ENCODE measurements at places on chromosomes 4 and X.

DNA sequence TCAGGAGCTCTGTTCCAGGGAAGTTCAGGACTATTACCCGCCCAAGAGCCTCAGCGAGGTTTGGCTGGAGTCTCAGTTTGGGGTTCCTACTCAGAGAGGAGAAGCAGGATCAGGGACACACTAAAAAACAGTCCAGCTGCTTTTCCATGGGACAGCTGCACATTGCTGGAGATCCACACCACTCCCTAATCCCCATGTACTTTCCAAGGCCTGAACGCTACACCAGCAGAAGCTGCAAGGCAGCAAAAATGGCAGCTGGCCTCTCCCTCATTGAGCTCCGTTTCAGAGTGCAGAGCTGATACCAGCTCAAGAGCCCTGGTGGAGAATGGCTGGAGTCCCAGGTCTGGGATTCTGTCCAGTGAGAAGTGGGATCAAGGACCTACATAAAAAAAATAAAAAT, 551.2 kb upstream of the PABPC5 start:
- no peaks in the 10 kb centered on the region for H3K4me1 ChIP-seq
- no peaks in the 10 kb centered on the region for H3K36me3 ChIP-seq
- no peaks in the 10 kb centered on the region for H3K27me3 ChIP-seq
- H3K4me3 ChIP-seq, result no peak overlapping the region
- H3K27ac ChIP-seq, result no peak overlapping the region

- no peak overlapping the region for H3K27ac ChIP-seq
- DNase-seq, result no peak
- no peak overlapping the region for H3K4me3 ChIP-seq
- H3K4me1 ChIP-seq, result no peaks in the 10 kb centered on the region
- H3K36me3 ChIP-seq, result no peaks in the 10 kb centered on the region
Measured at GRCh38 chr4:115165503-115165902, 52.1 kb upstream of the NDST4 start.

- no peak for DNase-seq
- H3K36me3 ChIP-seq, result no peaks in the 10 kb centered on the region
- no peak overlapping the region for H3K4me3 ChIP-seq
- H3K4me1 ChIP-seq, result no peaks in the 10 kb centered on the region
Measured at GRCh38 chrX:20672476-20672875, 405.8 kb upstream of the RPS6KA3 start.

DNA sequence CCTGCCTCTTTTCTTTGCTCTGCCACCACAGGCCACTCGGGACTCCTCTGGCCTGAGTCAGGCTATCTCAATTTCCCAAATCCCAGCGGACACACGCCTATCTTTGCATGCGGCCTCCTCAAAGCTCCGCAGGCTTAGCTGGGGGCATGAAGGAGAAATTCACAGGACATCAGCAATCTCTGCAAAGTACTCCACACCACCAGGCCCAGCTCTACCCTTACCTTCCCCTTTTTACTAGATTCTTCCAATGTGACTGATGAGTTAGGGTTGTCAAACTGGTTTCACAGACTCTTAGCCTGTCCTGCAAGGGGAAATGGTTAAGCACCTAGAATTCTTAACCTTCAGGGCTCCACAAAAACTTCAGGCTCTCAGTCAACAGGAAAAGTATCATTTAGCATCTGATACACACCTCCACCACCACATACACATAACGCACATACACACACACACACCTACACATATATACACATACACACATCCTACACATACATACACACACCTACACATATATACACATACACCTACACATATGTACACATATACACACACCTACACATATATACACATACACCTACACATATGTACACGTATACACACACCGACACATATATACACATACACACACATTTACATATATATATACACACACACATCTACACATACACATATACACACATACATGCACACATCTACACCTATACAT, 349.1 kb downstream of the ANK2 start:
- no peak for DNase-seq
- no peak overlapping the region for H3K4me3 ChIP-seq
- no peaks in the 10 kb centered on the region for H3K36me3 ChIP-seq

- no peak overlapping the region for H3K27ac ChIP-seq
- H3K36me3 ChIP-seq, result no peaks in the 10 kb centered on the region
- no peaks in the 10 kb centered on the region for H3K27me3 ChIP-seq
Measured at GRCh38 chrX:32448320-32448719, 763.0 kb downstream of the DMD start.

DNA sequence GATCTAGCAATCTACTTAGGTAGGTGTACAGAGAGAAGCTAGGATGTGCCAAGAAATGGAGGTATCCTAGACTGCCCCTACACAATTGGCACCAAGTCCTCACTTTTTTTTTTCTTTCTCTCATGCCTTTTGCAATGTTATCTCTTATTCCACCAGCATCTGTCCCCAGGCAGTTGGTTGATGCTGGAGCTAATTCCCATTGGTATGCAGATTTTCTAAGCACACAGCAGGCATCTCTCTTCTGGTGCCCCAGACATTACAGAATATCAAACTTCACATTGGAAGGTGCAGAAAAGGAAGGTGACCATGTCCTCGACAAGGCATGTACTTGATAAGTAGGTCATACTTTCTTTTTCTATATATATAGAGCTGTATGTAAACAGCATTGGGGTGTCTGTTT, 21.6 kb downstream of the LUZP4 start:
- no peak overlapping the region for H3K4me3 ChIP-seq
- H3K36me3 ChIP-seq, result no peaks in the 10 kb centered on the region
- DNase-seq, result no peak
- H3K27ac ChIP-seq, result no peak overlapping the region

- no peak for DNase-seq
- no peak overlapping the region for H3K4me3 ChIP-seq
- no peaks in the 10 kb centered on the region for H3K27me3 ChIP-seq
- H3K27ac ChIP-seq, result no peak overlapping the region
- peaks cover 5% of the 10 kb centered on the region for H3K36me3 ChIP-seq
- no peaks in the 10 kb centered on the region for H3K4me1 ChIP-seq
Measured at GRCh38 chr4:146260521-146260920, 46.2 kb downstream of the REELD1 start.

GRCh38 chrX:19560611-19561010, 45.3 kb upstream of the MAP3K15 start:
- H3K27ac ChIP-seq, result no peak overlapping the region
- H3K27me3 ChIP-seq, result no peaks in the 10 kb centered on the region
- H3K4me1 ChIP-seq, result peaks cover 15% of the 10 kb centered on the region

DNA sequence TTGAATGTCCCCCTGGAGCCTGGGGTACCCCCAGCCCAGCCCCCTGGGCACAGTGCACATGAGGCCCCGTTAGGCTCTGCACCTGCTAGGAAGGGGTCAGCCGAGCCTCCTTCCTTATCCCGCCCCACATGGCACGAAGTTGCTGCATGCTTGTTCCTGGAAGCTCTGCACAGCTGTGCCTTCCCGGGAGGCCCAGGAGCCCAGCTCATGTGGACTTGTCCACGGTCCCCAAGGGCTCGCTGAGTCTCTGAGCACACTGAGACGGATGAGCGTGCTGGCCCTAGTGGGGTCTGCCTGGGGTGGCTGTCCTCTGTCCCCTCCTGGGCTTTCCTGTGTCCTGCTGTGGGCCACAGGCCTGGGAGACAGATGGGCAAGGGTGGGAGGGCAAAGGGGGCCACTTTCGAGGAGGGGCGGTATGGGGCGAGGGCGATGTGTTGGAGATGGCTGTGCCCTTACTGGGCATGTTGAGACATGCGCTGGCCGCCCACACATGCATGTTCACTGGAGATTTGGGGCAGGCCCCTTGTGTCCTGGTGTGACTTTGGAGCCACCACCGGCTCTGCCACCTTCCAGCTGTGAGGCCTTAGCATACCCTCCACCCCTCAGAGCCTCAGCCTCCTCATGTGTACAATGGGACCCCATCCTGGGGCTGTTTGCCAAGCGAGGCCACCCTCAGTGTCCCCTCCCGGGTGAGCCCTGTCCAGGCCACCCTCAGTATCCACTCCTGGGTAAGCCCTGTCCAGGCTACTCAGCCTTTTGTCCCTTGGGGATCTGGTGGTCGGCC, 237.6 kb downstream of the AFAP1 start:
- peaks cover 46% of the 10 kb centered on the region for H3K27me3 ChIP-seq
- no peak overlapping the region for H3K27ac ChIP-seq
- no peak for DNase-seq
- H3K4me1 ChIP-seq, result peaks cover 11% of the 10 kb centered on the region

DNA sequence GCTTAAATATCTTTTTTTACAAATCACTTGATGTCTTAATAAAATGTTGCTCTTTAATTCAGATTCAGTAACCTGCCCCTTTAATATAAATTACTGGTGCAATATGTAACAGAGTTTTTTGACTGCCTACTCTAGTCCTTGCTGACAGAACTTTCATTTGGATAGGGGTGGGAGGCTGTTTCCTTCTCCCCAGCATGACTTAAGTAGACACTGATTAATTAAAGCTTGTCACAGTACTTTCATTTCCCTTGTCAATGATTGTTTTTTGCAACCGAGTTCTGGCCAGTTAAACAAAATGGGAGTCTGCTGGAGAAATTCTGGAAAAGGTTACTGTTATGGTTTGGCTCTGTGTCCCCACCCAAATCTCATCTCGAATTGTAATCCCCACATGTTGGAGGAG, 37.3 kb upstream of the BBS12 start:
- no peaks in the 10 kb centered on the region for H3K4me1 ChIP-seq
- no peaks in the 10 kb centered on the region for H3K36me3 ChIP-seq
- DNase-seq, result no peak
- no peak overlapping the region for H3K4me3 ChIP-seq
- peaks cover 22% of the 10 kb centered on the region for H3K27me3 ChIP-seq

DNA sequence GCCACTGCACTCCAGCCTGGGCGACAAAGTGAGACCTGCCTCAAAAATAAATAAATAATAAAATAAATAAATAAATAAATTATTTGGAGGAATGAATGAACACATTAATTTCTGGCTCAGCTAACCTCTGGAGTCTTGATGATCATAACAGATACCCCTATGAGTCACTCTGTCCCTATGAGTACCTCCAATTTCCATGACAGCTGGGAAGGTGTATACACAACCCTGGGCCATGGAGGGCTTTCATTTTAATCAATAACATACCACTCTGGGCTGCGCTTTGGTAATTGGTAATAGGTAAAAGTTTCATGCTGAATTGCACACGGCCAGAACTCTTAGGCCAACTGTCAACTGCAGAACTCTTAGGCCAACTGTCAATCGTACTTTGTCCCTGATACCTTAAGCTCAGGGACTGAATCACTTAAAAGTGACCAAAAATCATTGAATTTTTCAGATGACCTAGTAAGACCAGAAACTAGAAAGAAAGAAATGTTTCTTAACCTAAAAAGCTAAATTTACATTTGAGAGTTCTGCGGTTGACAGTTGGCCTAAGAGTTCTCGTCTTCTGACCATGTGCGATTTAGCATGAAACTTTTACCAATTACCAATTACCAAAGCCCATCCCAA, 112.4 kb downstream of the ATP11C start:
- no peak for DNase-seq
- H3K36me3 ChIP-seq, result no peaks in the 10 kb centered on the region
- peaks cover 6% of the 10 kb centered on the region for H3K4me1 ChIP-seq
- no peak overlapping the region for H3K27ac ChIP-seq

DNA sequence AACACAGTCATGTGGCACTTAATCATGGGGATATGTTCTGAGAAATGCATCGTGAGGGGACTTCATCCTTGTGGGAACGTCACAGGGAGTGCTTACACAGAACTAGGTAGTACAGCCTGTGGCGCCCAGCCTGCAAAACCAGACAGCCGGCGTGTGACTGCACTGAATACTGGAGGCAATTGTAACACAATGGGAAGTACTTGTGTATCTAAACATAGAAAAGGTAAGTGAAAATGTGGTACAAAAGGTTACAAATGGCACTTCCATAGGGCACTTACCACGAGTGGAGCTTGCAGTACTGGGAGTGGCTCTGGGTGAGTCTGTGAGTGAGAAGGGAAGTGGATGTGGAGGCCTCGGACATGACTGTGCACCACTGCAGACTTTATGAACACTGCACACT, 5.2 kb downstream of the TLR3 start:
- no peak overlapping the region for H3K4me3 ChIP-seq
- H3K4me1 ChIP-seq, result peaks cover 10% of the 10 kb centered on the region
- no peak for DNase-seq
